ENCODE measurements at places on chromosomes 16 and 17.

- no peaks in the 10 kb centered on the region for H3K36me3 ChIP-seq
- H3K27ac ChIP-seq = peak overlapping the region; percentile 11
- DNase-seq = no peak
- peaks cover 34% of the 10 kb centered on the region for H3K4me1 ChIP-seq
- H3K4me3 ChIP-seq = no peak overlapping the region
Measured at GRCh38 chr16:85940214-85940613, 41.3 kb downstream of the IRF8 start.

DNA sequence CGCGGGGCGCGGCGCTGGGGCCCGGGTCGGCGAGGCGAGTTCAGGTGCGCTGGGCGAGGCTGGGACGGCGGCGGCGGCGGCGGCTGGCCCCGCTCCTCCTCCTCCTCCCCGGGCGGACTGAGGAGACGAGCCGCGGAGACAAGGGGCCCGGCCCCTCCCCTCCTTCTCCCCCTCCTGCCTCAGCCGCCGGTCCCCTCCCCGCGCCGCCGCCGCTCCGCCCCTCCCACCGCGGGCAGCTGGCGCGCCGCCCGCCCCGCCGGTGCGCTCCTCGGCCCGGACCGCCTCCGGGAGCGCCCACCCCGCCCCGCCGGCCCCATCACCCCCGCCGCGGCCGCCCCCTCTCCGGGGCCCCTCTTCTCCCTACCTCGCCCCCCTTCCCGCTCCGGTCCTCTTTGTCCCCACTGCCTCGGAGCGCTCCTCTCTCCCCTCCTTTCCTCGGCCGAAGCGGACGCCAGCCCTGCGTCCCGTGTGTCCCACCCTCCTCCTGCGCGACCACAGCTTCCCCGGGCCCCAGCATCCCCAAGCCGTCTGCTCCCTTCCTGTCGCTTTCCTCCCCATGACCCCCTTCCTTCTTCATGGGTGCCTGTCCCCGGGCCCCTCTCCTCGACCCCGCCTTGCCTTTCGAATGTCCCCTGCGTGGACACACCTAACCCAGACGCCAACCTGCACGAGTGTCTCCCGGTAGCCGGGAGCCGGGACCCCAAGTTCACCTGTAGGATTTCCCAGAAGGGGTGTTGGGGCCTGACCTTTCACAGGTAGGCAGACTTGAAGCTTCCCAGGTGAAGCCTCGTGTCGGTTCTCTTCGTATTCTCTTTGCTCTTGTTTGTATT is at the start of gene TOX3:
TOX3 (minus strand) TSS at position 140 of the 830 bp plus-strand sequence. CDS start 420 bp downstream, outside the sequence.
- H3K4me3 ChIP-seq = no peak within 1 kb of the TSS
- peaks cover 2% of the 10 kb centered on the region for H3K36me3 ChIP-seq
- H3K4me1 ChIP-seq = peaks cover 6% of the 10 kb centered on the region
- H3K27ac ChIP-seq = no peak within 1 kb of the TSS
- H3K27me3 ChIP-seq = peaks cover 57% of the 10 kb centered on the region
- no peak for DNase-seq

DNA sequence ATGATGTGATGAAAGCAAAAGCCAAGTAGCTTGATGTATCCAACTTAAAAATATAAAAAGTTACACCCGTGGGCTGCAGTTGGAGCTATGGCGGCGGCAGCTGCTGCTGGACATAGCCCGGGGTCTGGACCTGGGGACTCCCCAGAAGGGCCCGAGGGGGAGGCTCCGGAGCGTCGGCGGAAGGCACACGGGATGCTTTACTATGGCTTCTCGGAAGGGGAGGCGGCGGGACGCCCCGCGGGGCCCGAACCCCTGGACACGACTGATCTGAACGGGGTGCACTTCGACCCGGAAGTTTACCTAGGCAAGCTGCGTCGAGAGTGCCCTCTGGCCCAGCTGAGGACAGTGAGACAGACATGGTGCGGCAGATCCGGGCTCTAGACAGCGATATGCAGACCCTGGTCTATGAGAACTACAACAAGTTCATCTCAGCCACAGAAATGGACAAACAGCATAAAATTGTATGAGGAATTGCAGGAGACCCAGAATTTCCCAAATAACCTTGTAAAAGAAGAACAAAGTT is 109.5 kb upstream of the EEF2KMT start:
- DNase-seq = no peak
- no peak overlapping the region for H3K4me3 ChIP-seq
- no peaks in the 10 kb centered on the region for H3K36me3 ChIP-seq
- no peak overlapping the region for H3K27ac ChIP-seq
- H3K27me3 ChIP-seq = peaks cover 3% of the 10 kb centered on the region

GRCh38 chr17:77741109-77741508 is 217.4 kb upstream of the TNRC6C start:
- DNase-seq = peak; percentile 47
- H3K4me3 ChIP-seq = no peak overlapping the region
- no peak overlapping the region for H3K27ac ChIP-seq
- no peaks in the 10 kb centered on the region for H3K36me3 ChIP-seq
- H3K4me1 ChIP-seq = no peaks in the 10 kb centered on the region
- peaks cover 16% of the 10 kb centered on the region for H3K27me3 ChIP-seq

DNA sequence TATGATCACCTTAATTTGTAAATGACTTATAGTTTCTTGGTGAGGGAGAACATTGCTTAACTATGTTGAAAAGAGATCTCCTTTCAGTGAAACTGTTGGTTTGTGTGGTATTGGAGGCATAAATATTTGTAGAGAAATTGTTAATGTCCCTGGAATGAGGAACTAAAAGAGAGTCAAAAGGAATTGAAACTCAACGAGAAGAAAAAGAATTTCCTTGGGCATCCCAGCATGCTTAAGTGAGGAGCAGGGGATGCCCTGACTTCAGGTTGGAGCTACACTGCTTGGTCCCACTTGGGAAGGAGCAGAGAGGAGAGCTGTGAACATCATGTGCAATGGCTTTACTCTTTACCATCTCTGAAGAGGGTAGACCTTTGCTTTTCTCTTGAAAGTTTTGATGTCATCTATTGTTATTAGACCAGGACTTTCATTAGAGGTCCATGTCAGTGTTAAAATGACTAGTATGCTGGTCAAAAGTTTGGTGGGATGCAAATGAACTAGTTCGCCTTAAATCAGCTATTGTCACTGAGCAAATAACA is 21.7 kb downstream of the KRT23 start:
- no peaks in the 10 kb centered on the region for H3K36me3 ChIP-seq
- H3K27me3 ChIP-seq = peaks cover 4% of the 10 kb centered on the region
- DNase-seq = no peak
- H3K4me3 ChIP-seq = no peak overlapping the region
- H3K4me1 ChIP-seq = no peaks in the 10 kb centered on the region
- no peak overlapping the region for H3K27ac ChIP-seq

DNA sequence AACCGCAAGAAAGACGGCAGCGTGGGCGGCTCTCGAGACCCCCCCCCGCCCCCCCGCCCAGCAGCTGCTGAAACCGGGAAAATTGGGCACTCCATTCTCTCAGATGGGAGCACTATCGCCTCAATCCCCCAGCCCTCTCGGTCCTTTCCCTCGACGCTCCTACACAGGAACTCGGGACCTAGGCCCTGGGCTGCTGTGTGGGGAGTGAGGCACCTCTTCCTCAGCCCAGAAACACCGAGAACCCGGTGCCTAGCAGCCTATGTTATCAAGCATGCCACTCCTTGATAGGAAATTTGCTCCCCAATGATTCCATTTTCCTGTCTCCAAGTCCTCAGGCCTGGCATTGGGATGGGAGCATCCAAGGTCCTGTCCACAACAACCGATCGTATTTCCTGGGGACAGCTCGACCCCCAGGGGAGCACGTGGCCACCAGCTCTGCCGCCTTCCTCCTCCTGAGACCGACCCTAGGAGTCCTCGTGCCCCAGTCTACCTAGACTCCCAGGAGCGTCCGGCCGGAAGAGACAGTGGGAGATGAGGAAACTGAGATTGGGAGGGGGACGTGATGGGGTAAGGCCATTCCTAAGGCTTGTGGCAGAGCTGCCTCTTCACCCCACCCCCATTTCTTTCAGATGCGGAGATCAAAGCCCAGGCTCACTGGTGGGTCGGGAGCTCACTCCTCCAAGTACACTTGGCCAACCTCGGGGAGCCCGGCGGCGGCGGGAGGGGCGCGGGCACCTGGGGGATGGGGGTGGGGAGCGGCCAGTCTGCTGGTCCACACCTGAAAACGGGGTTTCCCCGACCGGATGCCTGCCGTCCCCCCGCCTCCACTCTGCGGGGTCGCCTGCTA is 17.5 kb upstream of the CBX8 start:
- H3K27me3 ChIP-seq = peaks cover 56% of the 10 kb centered on the region
- peak overlapping the region; percentile 22 for H3K27ac ChIP-seq
- peaks cover 17% of the 10 kb centered on the region for H3K4me1 ChIP-seq
- DNase-seq = no peak

DNA sequence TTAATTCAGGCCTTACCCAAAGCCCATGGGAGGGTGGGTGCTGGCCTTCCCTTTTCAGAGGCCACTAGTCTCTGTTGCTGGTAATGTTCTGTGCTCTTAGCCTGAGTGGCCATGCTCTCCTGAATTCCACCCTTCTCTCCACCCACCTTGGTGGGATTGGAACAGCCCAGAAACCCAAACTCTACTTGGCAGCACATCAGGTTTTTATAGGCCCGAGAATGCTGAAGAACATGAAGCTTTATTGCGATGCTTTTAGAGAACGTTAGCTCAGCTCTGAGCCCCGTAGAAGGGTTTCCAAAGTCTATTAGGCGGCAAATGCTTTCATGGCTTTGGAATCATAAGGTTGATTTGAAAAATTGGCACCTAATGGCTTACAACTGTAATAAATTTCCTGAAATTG is 209.3 kb downstream of the MSI2 start:
- H3K27me3 ChIP-seq = no peaks in the 10 kb centered on the region
- DNase-seq = no peak
- H3K36me3 ChIP-seq = peaks cover 11% of the 10 kb centered on the region
- peaks cover 32% of the 10 kb centered on the region for H3K4me1 ChIP-seq
- H3K4me3 ChIP-seq = no peak overlapping the region
- no peak overlapping the region for H3K27ac ChIP-seq

DNA sequence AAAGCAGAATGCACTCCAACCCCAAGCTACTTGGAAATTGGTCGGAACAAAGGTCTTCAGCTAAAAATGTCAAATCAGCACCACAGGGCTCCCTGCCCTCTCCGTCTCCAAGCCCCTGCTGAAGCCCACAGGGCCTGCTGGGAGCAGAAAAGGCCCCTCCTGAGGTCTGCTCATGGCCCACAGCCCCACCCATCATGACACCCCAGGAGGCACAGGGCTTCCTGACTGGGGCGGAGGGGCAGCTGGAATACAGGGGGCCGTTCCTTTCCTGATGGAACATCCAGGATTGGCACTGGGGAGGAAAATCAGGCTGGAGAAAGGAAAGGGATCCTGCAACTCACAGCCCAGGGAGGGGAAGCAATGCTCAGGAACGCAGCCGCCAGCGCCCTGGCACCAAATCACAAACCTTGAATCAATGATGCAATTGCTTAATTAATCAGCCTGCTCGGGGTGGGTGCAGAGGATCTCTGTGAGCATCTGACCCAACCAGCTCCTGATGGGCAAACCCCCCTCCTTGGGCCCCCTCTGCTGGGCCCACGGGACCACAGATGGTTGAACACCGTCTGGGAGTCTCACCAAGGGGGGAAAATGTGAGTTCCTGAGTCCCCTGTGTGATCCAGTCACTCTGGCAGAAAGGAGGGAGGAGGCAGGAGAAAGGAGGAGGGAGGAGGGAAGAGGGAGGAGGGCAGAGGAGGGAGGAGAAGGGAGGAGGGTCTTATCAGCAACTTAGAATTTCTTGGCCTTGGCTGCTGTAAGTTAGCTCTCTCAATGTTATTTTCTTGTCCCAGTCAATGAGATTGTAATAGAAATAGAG is 155.5 kb downstream of the ZNF423 start:
- no peaks in the 10 kb centered on the region for H3K4me1 ChIP-seq
- H3K36me3 ChIP-seq = no peaks in the 10 kb centered on the region
- H3K27me3 ChIP-seq = peaks cover 21% of the 10 kb centered on the region
- DNase-seq = no peak
- no peak overlapping the region for H3K27ac ChIP-seq

- peaks cover 2% of the 10 kb centered on the region for H3K27me3 ChIP-seq
- H3K4me3 ChIP-seq = no peak overlapping the region
- H3K4me1 ChIP-seq = peaks cover 2% of the 10 kb centered on the region
- no peak for DNase-seq
Measured at GRCh38 chr17:52147872-52148271, 10.6 kb downstream of the CA10 start.

DNA sequence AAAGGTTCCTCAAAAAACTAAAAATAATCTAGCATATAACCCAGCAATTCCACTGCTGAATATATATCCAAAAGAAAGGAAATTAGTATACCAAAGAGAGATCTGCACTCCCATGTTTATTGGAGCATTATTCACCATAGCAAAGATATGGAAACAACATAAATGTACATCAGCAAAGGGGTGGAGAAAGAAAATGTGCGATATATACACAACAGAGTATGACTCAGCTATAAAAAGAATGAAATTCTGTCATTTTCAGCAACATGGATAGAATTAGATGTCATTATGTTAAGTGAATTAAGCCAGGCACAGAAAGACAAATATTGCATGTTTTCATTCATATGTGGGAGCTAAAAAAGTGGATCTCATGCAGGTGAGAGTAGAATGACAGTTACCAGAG is 279.6 kb upstream of the AXIN2 start:
- H3K4me1 ChIP-seq = no peaks in the 10 kb centered on the region
- no peak for DNase-seq

- peaks cover 41% of the 10 kb centered on the region for H3K4me1 ChIP-seq
Measured at GRCh38 chr16:81005610-81006161, 999 bp downstream of the CMC2 start.

- H3K4me1 ChIP-seq = no peaks in the 10 kb centered on the region
- H3K36me3 ChIP-seq = peaks cover 16% of the 10 kb centered on the region
- H3K4me3 ChIP-seq = no peak overlapping the region
- no peak for DNase-seq
Measured at GRCh38 chr17:73069841-73070240, 22.6 kb downstream of the SLC39A11 start.

- no peak overlapping the region for H3K4me3 ChIP-seq
- H3K4me1 ChIP-seq = peaks cover 11% of the 10 kb centered on the region
- no peak overlapping the region for H3K27ac ChIP-seq
- H3K27me3 ChIP-seq = peaks cover 4% of the 10 kb centered on the region
Measured at GRCh38 chr16:85153046-85153445, 40.8 kb upstream of the CIBAR2 start.

GRCh38 chr17:1616101-1616500 is 12.5 kb downstream of the SLC43A2 start:
- no peaks in the 10 kb centered on the region for H3K4me1 ChIP-seq
- H3K4me3 ChIP-seq = no peak overlapping the region
- H3K27ac ChIP-seq = no peak overlapping the region
- H3K27me3 ChIP-seq = no peaks in the 10 kb centered on the region
- H3K36me3 ChIP-seq = no peaks in the 10 kb centered on the region

DNA sequence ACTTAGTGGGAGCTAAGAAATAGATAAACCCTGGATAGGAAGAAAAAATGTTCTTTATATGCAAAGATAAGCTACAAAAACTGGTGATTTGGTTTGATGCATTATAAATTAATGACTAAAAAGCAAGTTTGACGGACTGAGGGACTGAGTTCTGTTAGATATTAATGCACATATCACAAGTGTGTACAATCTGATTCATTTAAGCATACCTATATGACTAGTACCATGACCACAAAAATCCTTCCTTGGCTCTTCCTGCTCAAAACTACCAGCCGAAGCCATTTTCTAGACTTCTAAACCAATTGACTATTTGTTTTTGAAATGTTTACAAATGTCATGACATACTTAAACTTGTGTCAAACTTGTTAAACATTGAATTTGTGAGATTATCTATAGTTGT is 374.5 kb upstream of the MON1B start:
- no peak for DNase-seq
- no peak overlapping the region for H3K27ac ChIP-seq
- no peaks in the 10 kb centered on the region for H3K36me3 ChIP-seq
- H3K27me3 ChIP-seq = no peaks in the 10 kb centered on the region
- no peaks in the 10 kb centered on the region for H3K4me1 ChIP-seq

All from activated naive CD8-positive, alpha-beta T cell treated with anti-CD3 and anti-CD28 coated beads, Interleukin-2, amount 10 ng/mL, durations not matched to agents 7 days and 5 days (primary cell).